ENCODE measurements at places on chromosomes 7 and 10. TPM values are rescaled to one million over a fixed set of nuclear protein-coding genes. Genes with fewer than 3 reads are reported as not detected.
A peak's percentile ranks its signal among the peaks of the same experiment; 100 is the strongest.

DNA sequence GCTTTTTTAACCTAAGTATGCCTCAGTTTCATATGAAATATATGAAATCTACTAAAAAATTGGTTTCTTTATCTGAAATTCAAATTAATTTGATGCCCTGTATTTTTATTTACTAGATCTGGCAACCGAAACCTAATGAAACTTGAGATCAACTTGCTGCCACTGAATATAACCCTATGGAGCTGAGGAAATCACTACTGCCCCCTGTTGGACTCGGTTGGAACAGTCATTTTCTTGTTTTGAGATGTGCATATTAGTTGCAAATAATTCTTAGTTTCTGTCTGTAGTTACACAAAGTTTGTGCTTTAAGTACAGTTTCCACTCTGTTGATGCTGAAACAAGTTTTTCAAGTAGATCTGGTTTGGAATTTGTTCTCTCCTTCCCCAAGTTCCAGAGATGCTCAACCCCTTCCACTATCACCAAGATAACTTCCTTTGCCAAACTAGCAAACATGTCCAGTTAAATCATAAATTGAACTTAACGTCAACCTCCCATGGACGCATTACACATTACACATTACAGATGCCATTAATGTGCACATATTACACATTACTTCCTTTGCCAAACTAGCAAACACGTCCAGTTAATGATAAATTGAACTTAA is 22.2 kb upstream of the EXOC4 start:
- peak; percentile 72 for DNase-seq
- no peak overlapping the region for H3K4me3 ChIP-seq
- H3K27ac ChIP-seq: no peak overlapping the region
- H3K27me3 ChIP-seq: peaks cover 2% of the 10 kb centered on the region

DNA sequence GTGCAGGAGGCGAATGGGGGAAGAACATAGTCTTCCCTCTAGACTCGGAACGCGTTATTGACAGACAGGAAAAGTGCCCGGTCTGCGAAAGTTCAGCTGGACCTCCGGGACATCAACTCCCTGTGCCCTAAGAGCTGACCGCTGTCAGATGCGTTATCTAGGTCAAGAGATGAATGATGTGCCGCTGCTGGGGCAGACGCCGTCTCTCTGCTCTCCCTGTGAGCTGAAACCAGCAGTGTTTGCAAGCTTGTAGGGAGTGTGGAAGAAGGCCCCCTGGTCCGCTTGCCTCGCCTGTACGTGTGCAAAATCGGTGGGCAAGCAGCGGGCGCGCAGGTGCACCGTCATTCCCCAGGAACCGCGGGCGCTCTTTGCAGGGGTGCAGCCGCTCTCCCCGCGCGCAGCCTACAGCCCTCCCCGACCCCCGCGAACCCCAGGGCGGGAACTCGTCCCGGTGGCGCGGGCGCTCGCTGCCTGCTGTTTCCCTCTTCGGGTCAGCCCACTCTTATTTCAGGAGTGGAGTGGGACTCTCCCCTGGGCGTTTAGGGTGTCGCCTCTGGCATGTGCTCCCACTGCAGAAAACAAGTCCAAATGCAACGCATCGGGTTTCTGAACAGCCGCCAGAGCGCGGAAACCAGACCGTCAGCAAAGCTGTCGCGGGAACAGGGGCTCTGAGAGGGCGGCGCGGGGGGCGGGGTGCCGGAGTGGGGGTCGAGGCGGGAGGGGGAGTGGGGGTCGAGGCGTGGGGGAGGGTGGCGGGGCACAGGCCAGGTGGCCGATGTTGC is 1.8 kb upstream of the PFKFB3 start:
- peak; percentile 66 for DNase-seq
- peaks cover 19% of the 10 kb centered on the region for H3K36me3 ChIP-seq
- no peaks in the 10 kb centered on the region for H3K27me3 ChIP-seq
- peak overlapping the region; percentile 85 for H3K27ac ChIP-seq
- H3K4me1 ChIP-seq: peaks cover 37% of the 10 kb centered on the region
- peak overlapping the region; percentile 84 for H3K4me3 ChIP-seq

The ZCCHC24 gene
- 1.0 TPM for total RNA-seq

GRCh38 chr7:124071843-124072242 is 39.0 kb upstream of the TMEM229A start:
- DNase-seq: no peak
- H3K27ac ChIP-seq: no peak overlapping the region
- H3K27me3 ChIP-seq: no peaks in the 10 kb centered on the region
- H3K4me3 ChIP-seq: no peak overlapping the region

The MINDY4 gene
- 1.7 TPM for total RNA-seq

GRCh38 chr7:41319581-41319980 is 383.3 kb downstream of the INHBA start:
- no peaks in the 10 kb centered on the region for H3K36me3 ChIP-seq
- no peaks in the 10 kb centered on the region for H3K4me1 ChIP-seq
- no peak overlapping the region for H3K27ac ChIP-seq

GRCh38 chr10:119120413-119120867 is 16.5 kb downstream of the DENND10 start:
- peak overlapping the region; percentile 46 for H3K27ac ChIP-seq
- no peak overlapping the region for H3K4me3 ChIP-seq
- H3K27me3 ChIP-seq: no peaks in the 10 kb centered on the region
- DNase-seq: no peak
- peaks cover 10% of the 10 kb centered on the region for H3K4me1 ChIP-seq
- H3K36me3 ChIP-seq: peaks cover 17% of the 10 kb centered on the region

DNA sequence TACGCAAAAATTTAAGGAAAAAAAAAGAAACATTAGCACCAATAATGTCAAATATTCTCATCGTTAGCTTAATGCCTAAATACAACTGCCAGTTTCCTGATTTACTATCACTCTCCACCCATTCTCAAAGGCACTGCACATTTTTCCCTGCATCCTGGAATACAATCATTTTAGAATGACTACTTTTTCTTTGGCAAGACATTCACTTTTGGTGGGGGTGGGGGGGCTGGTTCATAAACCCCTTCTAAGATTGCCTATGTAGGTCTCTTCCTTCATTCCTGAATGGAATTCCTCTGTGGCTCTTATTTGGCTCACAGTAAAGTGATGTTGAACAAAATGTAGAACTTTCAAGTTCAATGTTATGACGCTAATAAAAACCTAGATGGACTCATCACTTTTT is 74.3 kb downstream of the RNLS start:
- H3K27me3 ChIP-seq: peaks cover 1% of the 10 kb centered on the region
- H3K4me1 ChIP-seq: no peaks in the 10 kb centered on the region
- no peak overlapping the region for H3K27ac ChIP-seq
- no peak overlapping the region for H3K4me3 ChIP-seq
- H3K36me3 ChIP-seq: no peaks in the 10 kb centered on the region

Measured in activated CD8-positive, alpha-beta T cell treated with anti-CD3 and anti-CD28 coated beads for 36 hours (primary cell).